Sigmoid colon (tissue), 7 donors: ENCODE measurements at places on chromosomes 2 and 18.

- DNase-seq = peak; percentile 83
These were observed 49.2 kb upstream of the PPP1CB start for GRCh38 chr2:28702415-28702861.

- no peak for DNase-seq
These were observed 64.8 kb downstream of the REV1 start for GRCh38 chr2:99425022-99425421.

GRCh38 chr2:19367326-19367725, 8.9 kb upstream of the OSR1 start:
- DNase-seq = no peak

- DNase-seq = no peak
These were observed 57.8 kb upstream of the ST8SIA3 start for GRCh38 chr18:57294547-57294946.
